Breast epithelium (tissue), 4 donors: ENCODE measurements at places on chromosomes 3 and 15. TPM values are rescaled to one million over a fixed set of nuclear protein-coding genes. Genes with fewer than 3 reads are reported as not detected.

Gene CAMK2N2
- total RNA-seq = not detected

Gene RTP3
- not detected for total RNA-seq

Gene IQCF5
- total RNA-seq = not detected

Gene TOP2B
- total RNA-seq = 125 TPM

Gene LTF
- total RNA-seq = 190 TPM

Gene P2RY13
- 6.9 TPM for total RNA-seq
